ENCODE measurements at places on chromosomes 4 and X.

- no peak for DNase-seq
Observed at GRCh38 chrX:77953302-77953701, 16.1 kb downstream of the PGAM4 start.

DNA sequence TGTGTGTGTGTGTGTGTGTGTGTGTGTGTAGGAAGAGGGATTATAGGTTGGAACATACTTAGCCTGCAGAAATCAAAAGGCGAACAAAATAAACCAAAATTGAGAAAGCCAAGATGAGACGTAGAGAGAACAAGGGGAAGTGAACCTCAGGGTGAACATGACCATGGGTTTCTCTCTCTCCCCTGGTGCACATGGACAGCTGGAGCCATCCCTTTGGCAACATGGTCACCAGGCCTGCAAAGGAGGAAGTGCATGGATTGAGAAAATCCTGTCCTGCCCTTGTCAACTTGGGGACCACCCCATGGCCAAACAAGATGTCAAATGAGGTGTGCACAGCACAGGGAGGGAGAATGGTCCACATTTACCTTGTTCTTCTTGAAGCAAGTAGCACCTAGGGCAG is 23.1 kb downstream of the LGI2 start:
- DNase-seq: no peak

GRCh38 chr4:5940470-5941203 is 47.8 kb upstream of the CRMP1 start:
- no peak for DNase-seq

- no peak for DNase-seq
Observed at GRCh38 chrX:132188175-132188574, 31.1 kb downstream of the RAP2C start.

- no peak for DNase-seq
Observed at GRCh38 chrX:9785944-9786797, at the start of gene SHROOM2. Gene SHROOM2 (plus strand): TSS chrX:9786429. CDS start chrX:9786546, 117 bp downstream.

- no peak for DNase-seq
Observed at GRCh38 chrX:69395306-69395705, 108.8 kb upstream of the NALF2 start.

GRCh38 chr4:15891312-15891711 is 47.2 kb downstream of the FGFBP1 start:
- DNase-seq: no peak

DNA sequence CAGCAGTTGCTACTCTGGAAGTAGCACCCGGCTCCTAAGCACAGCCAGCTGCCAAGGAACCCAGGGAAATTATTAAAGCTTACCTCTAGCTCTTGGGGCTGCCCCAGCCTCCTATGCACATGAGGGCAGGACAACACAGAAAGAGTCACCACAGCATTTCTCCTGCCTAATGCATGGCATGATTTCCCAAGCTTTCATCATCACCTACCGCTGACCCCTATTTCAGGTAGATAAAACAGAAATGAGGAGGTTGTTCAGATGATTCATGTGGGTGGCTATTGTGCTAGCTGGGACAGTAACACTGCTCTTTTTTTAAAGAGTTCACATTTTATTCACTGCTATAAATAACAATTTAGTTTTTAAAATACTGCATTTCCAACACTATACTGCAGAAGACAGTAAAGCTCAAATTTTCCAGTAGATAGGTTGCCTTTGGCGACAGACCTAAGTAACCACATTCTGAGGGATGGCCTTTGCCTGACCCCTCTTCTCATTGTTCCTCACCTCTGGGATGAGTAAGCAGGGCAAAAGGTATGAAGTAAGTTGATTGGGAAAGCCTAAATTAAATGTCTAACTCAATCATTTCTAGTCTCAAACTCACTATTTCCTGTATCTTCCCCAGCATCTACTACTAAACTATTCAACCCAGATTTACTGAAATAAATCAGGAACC is 16.7 kb downstream of the CASK start:
- DNase-seq: no peak

DNA sequence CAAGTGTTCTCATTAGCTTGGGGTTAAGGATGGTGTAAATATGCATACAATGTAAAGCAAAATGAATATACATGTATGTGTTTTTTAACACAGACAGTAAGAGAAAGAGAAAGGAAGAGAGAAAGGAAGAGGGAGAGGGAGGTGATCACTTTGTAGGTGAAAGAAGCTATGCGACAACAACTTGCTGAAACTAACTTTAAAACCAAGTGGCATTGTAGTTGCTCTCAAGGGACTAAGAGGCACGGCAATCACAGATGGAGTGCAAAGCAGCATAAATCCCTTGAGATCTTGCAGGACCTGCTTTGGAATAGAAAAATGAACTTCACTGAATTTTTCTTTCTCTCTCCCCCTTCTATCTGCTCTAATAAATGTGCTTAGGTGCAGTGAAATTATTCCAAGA is 1665.0 kb upstream of the TENM3 start:
- DNase-seq: no peak

GRCh38 chrX:127190381-127190780 is 370.9 kb downstream of the PRR32 start:
- DNase-seq: no peak

Measured in GM04504 (cell line).